NCI-H2029 treated with DMSO at 0.1 percent for 48 hours (cell line): ENCODE measurements at places on chromosomes 12 and 14.

- no peak for DNase-seq
Observed at GRCh38 chr14:68124979-68125731, 305.6 kb downstream of the RAD51B start.

GRCh38 chr14:89571491-89571890, 154.5 kb upstream of the FOXN3 start:
- DNase-seq = no peak

- no peak for DNase-seq
Observed at GRCh38 chr12:20596061-20596460, 99.1 kb upstream of the SLCO1C1 start.

DNA sequence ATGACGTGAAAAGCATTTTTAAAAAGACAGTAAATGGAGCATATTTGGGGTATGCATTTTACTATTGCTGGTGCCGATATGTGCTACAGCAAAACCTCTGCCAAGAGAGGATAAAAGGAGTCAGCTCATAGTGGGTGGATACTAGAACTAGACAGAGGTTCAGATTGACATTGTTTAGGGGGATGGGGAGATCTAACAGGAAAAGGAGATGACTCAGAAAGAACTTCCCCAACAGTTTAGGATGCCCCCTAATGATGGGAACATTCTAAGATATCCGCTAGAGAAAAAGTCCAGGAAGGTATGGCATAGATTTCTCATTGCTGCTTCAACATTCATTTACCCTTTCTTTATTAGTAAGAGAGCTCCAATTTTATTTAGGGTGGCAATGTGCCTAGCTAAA, 110.5 kb upstream of the CLEC14A start:
- DNase-seq = no peak

DNA sequence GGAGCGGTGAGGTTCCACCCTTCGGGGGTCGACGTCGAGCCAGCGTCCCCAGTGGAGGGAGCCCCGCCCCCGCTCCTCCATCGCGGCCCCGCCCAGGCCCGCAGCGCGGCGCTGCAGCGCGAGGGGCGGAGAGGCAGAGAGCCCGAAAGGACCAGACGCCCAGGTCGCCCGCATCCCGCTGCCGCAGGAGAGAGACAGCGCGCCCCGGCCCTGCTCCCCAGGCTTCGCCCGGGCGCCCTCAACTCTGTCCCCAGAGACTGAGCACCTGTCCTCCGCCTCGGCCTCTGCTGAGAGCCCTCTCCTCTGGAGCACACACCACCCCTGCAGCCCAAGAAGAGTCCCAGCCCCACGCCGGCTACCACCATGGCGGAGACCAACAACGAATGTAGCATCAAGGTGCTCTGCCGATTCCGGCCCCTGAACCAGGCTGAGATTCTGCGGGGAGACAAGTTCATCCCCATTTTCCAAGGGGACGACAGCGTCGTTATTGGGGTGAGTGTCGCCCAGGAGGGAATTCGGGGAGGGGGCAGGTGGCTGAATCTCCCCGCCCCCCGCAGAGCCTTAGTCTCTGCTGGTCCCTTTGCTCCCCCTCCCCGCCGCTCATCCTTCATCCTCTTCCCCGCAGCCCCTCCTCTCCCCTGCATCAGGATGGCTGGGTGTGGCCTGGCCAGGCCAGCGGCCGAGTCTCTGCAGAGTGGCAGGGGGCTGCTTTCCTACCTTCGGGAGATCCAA, at the start of gene KIF5A:
KIF5A (plus strand) TSS at position 136 of the 732 bp plus-strand sequence; CDS start at position 364, 228 bp downstream.
- DNase-seq = no peak

- DNase-seq = no peak
Observed at GRCh38 chr12:29743801-29744200, 39.9 kb downstream of the TMTC1 start.

GRCh38 chr12:15751741-15752140, 37.4 kb downstream of the EPS8 start:
- no peak for DNase-seq

DNA sequence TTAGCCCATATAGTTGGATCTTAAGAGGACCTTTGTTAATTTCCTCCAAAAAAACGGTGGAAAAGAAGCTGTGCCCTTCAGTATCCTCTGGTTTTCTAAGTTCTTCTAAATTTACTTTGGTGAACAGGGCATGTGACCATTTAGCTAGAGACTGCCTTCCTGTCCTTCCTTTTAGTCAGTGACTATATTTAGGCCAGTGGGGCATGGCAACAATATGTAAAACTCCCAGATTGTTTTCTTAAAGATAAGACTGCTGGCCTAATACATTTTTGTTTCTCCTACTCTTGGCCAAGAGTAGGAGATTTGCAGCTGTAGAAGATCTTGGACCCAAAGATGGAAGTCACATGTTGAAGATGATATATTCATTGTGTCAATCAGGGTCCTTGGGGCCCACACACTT, 325.1 kb upstream of the DCN start:
- no peak for DNase-seq

DNA sequence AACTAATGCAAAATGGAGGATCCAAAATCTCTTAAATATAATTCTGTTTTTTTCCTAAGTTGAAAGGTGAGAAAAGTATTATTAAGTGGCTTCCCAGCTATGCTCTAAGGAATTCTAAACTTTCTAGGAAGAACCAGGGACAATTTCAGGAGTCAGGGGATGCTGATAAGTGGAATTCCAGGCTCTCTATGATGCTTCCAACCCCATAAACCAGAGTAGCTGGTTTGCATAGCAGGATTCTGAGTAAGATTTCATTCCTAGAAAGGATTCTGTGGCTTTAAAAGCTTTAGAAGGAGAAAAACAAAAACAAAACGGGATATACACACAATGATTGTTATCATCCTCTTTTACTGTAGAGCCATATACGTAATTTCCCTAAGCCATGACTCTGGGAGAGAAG, 93.9 kb downstream of the SLC16A7 start:
- DNase-seq = no peak

- no peak for DNase-seq
Observed at GRCh38 chr12:122836027-122836921, 1.0 kb downstream of the HIP1R start.

DNA sequence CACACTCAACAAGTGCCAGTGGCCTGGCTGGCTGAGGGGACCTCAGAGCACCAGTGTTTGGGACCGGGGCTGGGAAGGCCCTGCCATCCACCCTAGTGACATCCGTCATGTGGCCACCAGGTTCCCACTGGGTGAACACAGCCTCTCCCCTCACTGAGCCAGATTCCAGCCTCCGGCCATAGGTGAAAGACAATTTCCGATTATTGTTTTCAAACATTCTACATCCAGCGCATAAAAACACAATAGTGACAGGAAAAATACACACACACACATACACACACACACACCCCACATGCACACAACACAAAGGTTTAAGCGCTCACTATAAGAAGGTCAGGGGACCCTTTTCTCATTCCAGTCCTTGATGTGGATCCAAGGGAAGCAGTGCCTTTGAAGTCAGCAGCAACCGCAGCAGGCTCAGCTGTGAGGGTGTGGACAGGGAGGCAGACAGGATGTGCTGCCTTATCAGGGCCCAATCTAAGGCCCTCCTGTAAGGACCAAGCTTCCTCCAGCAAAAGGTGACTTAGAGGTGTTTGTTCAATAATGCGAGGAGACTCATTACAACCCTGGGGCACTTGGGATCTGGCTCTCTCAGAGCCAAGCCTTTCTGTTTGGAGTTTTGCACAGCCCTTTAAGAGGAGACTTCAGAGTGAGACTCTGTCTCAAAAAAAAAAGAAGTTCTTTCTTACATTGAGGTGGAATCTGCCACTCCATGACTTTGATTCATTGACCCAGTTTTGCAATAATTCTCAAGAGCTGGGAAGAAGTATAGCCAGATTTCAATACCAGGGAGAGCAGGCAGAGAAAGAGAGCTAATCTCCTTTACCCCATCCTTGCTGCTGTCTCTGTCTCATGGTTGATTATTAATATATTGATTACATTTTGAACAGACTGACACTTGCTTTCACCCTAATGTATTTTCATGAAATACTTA, 227.8 kb downstream of the ZFP36L1 start:
- DNase-seq = no peak

DNA sequence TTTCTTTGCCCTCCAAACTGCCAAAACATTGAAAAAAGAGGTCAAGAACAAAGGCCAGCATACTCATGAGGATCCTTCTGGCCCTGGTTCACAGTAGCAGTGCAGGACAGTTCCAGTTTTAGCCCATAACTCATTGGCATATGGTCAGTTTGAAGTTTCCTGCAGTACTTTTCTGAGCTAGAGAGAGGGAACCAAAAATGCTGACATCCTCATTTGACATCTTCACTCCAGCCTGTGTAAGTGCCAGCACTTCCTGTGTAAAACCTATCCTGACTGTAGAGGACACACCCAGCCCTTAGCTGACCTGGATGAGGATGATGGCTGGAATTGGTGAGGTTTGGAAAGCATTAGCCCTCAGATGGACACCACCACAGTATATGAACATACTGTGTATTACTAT, 84.1 kb downstream of the FGD4 start:
- DNase-seq = no peak

DNA sequence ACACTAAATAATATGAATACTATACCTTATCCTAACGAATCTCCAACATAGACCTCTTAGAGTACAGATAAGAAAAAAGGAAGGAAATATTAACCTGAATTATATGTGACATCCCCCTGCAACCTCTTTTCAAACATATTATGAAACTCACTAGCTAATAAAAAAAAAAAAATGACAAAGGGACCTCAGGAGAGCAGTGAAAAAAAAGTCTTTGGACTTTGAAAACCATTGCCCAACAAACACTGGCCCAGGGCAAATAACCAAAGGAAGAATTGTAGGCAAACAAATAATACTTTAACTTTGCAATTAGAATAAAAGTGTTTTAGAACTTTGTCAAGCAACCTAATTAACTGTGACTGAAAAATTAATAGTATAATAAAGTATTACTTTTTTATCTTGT, 7.7 kb downstream of the SOX5 start:
- DNase-seq = no peak
